Liver (tissue), 10 donors: ENCODE measurements at places on chromosomes 16 and 17.
A peak's percentile ranks its signal among the peaks of the same experiment; 100 is the strongest.

DNA sequence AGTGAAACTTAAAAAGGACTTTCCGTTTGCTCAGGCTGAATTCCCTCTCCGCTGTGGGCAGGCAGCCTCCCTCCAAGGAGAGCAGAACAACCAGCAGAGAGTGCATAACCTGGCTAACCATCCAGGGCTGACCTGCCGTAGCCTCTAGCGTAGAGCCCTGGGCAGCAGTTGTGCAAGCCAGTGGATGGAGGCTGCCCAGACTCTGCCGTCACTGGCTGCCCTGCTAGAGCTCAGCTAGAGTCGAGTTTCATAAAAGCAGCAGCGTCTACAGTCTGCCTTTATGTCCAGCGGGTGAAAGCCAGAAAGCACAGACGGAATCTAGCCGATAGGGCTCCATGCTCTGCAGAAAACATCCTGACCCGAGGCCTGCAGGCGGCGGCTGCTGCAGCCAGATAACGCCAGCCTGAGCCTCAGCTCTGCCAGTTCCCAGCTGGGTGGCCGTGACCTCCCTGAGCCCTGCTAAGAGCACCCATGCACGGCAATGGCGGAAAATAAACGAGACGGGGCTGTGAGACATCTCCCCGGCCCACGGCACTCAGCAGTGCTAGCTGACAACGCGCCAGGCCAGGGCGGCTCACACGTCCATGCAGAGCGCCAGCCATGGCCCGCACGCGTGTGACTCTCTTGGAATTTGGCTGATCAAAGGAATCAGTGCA, 231.3 kb downstream of the ENGASE start:
- DNase-seq: no peak

- DNase-seq: no peak
These were observed 232.9 kb downstream of the UTP18 start for GRCh38 chr17:51493206-51493605.

DNA sequence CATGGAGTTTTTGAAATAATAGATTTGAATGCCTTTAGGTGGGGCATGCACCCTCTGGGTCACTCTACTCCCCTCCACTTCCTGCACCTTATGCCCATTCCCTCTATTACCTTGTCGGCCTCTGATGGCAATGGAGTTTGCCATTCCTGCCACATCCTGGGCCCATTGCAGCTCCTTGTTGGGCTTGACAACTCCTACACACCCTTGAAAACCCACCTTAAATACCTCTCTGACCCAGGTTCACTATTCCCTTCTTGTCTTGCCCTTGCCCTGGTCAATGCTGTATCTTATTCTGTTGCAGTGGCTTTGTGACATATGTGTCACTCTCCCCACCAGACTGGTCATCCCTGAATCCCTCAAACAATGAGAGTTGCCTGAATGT, 2.4 kb downstream of the CCR7 start:
- no peak for DNase-seq

DNA sequence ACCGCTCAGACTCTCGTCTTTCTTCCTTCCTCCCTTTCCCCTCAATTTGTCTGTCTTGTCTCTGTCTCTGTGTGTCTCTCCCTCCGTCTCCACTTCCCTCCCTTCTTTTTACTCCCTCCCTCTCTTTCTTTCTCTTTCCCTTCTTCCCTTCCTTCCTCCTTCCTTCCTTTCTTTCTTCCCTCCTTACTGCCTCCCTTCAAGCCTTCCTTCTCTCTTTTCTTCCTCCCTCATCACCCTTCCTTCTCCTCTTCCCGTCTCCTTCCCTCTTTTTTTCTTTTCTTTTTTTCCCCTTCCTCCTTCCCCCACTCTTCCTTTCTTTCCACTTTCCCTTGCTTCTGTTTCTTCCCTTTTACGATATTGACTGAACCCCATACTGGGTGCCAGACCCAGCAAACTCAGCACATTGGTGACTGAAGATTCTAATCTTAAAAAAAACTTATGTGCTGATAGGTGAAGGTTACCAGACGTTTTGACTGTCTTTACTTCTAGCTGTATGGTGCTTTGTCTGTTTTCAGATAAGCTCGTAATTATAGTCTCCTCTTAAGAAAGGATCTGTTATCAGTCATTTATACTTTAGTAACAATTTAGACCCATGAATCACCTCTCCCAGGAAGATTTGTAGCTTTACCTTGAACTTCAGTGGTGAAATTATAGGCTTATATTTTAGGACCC, 481 bp upstream of the BRD7 start:
- no peak for DNase-seq

GRCh38 chr16:50293994-50294855, 27.9 kb downstream of the ADCY7 start:
- no peak for DNase-seq

DNA sequence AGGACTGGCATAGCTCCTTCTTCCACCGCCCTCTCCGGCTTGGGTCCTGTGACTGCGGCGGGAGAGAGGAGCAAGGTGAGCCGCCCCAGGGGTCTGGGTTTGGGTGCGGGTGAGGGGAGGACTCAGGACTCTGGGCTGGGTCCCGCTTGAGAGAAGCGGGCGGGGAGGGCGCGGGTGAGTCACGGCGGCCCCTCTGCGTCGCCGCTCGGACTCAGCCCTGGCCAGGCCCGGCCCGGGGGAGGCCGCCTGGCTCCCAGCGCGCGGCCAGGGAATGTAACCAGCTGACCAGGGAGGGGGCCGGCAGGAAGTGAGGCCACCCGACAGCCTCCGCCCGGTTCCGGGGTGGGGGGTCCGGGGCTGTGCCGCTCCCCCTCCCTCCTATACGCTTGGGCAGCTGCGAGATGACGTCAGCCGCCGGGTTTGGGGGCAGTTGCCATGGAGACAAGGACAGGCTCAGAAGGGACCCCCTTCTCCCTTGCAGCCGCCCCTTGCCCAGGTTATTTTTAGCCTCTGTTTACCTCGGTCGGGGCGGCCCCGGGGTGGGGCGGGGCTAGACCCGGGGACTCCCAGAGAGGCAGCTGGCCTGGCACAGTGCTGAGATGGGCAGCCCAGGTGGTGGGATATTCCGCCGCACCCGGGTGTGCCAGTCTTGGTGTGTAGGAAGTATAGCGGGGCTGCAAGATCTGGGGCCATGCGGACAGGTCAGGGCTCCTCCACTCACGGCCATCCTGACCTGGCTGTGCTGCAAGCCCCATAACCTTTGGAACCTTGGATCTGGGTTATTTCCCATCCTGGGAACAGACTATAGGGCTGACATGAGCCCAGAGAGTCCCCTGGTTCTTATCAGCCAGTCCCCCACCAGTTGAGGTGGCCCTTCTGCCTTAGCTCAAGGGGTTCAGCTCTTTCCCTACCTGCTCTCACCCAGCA, 1.6 kb downstream of the RIPOR1 start:
- peak; percentile 56 for DNase-seq

DNA sequence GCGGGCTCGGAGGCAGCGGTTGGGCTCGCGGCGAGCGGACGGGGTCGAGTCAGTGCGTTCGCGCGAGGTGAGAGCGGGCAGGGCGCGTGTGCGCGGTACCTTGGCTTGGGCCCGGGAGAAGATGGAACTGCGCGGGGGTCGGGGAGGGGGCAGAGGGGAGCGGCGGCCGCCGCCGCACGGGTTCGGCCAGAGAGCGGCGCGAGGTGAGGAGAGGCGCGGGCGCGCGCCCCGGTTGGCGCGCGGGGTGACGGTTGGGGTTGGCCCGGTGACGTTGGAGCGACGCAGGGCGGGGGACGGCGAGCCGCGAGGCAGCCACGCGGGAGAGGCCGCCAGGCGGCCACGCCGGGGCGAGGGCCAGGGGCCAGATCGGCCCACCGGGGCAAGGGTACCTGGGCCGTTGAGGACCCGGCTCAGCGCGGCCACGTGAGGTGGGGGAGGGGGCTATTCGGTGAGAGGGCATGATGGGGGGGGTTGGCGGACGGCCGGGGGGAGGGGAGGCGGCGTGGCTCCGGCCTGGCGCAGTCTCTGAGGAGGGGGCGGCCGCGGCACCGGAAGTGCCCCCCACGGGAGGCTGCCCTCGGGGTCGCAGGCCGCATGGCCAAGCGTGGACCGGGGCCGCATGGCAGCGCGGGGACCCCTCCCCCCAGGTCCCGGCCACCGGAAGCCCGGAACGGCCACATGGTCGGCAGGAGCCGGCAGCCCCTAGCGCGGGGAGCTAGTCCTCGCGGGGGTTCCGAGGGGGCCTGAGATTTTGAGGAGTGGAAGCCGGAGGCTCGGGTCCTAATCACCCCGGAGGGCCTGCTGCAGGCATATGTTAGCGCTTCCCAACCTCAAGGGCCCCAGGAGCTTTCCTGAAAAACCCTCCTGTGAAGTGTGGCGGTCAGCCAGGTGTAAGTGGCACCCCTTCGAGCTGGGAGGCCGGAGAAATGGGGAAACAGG, 527 bp downstream of the EIF5A start:
- peak; percentile 59 for DNase-seq

DNA sequence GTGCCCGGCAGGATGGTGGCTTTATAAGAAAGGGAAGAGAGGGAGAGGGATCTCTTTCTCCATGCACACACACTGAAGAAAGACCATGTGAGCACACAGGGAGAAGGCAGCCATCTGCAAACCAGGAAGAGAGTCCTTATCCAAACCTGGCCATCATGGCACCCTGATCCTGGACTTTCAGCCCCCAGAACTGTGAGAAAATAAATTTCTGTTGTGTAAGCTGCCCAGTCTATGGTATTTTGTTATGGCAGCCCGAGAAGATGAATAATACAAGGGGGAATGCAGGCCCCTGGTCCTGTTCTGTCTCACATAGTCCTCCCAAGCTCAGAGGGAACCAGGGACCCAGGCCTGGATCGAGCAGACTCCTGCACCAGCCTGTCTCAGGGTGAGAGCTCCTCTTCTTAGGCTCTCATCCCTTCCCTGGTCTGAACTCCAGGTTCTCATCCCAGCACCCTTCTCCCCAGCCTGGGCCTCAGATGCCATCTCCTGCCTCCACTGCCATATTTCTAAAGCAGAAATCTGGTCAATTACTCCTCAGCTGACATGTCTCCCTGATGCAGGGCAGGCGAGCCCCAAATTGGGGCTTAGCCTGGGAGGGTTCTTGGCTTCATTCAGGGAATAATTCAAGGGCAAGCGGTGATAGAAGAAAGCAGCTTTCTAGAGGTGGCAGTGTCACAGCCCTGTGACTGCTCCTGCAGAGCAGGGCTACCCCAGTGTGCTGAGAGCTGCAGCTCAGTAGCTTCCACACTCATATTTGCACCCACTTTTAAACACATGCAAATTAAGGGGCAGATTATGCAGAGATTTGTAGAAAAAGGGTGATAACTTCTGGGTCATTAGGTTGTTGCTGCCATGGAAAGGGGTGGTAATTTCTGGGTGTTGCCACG, 28.8 kb downstream of the IGFBP4 start:
- DNase-seq: no peak

DNA sequence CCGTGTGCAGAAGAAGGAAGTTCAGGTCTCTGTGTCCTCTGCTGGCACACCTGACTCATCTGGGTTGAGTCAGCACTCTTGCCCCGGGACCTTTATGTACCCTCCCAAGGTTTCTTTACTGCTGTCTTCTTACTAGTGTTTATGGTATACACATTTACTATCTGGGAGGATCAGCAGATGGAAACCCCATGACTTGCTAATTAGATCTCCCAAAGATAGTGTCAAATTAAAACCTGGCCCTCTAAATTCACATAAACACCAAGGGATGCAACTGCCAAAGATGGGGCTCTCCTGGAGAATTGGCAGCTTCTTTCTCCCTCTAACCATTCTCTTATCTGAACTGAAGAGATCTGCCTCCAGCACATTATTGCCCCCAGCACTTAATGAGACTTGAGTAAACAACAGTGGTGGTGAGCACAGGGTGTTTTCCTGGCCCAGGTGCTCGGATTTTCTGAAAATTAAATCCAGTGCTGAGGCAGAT, 718.1 kb upstream of the SOX9 start:
- DNase-seq: no peak

GRCh38 chr16:30183233-30184095, at the start of gene CORO1A:
Gene CORO1A (plus strand): TSS chr16:30183602. CDS start chr16:30185210, 1,608 bp downstream.
- peak; percentile 72 for DNase-seq

DNA sequence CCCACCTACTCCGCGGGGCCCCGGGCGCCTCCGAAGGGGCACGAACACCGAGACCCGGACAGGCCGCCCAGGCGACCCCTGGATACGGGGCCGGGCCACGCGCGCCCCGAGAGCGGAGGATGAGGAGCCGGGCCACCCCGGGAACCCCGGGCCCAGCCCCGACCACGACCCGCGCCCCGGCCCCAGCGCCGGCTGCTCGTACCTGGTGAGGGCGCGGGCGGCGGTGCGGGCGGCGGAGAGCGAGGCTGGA, 192 bp downstream of the FASN start:
- DNase-seq: no peak

DNA sequence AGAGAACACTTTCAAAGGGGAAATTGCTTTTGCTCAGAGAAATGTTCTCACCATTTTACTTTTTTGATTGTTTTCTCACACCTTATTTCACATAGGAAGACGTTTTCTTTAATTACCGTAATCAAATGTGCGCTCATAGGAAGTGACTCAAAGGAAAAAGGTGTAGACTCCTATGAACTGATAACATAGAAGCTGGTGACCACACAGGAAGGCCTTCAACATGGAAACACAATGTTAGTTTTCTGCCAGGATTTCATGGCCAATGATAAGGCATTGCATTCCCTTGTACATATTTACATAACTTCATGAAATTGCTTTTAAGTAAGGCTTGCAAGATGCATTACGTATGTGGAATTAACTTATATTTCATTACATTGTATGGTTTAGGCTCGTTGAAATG, 40.9 kb upstream of the KCNJ16 start:
- DNase-seq: no peak

- no peak for DNase-seq
These were observed 11.8 kb downstream of the SIAH1 start for GRCh38 chr16:48373258-48374029.

DNA sequence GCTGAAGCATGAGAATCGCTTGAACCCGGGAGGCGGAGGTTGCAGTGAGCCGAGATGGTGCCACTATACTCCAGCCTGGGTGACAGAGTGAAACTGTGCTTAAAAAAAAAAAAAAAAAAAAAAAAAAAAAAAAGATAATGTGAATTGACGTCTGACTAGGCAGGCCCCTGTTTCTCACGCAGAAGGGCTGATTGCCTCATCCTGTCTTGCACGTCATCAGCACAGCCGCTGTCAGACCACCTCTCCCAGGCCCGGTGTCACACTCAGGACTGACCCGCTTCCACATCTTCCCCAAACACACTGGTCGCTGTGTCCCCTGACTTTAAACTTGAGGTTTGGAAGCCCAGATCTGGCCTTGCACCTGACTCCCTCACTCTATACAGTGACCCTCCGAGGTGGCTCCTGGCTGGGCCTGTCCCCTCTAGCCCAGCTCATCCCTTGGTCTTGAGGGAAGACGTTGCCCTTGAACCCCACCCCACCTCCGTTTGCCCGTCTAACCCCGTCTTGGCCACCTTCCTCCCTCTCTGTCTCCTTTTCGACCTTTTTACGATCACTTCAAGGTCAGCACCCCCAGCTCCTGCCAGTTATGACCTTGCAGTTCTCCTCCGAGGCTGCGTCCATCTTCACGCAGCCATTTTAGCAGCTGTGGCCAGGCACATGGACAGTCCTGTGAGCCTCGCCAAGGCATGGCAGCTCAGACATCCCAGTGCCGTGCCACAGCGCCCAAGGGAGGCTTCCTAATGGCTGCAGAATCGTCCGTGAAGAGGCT, 149.9 kb upstream of the PLCG2 start:
- DNase-seq: no peak

GRCh38 chr17:81059026-81059425, 24.1 kb downstream of the BAIAP2 start:
- no peak for DNase-seq

- DNase-seq: no peak
These were observed 9.4 kb downstream of the CMC2 start for GRCh38 chr16:80997139-80997798.
